Colonic mucosa (tissue), 4 donors: ENCODE measurements at places on chromosomes 11 and 22.

DNA sequence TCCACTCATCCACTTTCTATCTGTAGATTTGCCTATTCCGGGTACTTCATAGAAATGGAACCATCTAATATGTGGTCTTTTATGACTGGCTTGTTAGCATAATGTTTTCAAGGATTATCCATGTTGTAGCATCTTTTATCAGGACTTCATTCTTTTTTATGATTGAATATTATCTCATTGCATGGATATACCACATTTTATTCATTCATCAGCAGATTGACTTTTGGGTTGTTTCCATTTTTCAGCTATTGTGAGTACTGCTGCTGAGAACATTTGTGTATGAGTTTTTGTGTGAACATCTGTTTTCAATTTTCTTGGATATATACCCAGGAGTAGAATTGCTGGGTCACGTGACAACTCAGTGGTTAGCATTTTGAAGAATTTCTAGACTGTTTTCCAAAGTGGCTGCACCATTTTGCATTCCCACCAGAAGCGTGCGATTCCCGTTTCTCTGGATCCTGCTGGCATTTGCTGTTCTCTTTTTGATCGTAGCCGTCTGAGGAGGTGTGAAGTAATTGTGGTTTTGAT, 8.9 kb downstream of the DERL3 start:
- no peak for DNase-seq

DNA sequence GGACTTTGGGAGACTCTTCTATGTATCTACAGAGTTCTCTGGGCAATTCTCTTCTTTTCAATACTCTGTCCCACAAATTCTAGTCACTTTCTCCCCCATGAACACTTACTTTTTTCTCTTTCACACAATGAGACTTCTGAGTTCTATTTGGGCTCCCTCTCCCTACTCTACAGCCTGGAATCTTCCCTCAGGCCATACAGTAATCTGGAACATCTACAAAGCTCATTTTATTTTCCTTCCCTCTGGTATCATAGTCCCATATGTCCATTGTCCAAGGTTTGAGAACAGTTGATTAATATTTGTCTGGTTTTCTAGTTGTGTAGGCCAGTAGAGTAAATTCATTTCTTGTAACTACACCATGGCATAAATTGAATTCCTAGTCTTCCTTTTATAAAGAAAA, 544.6 kb upstream of the RAG2 start:
- no peak for DNase-seq

GRCh38 chr22:26542831-26543230, 30.6 kb upstream of the TFIP11 start:
- no peak for DNase-seq

GRCh38 chr22:45966895-45967365, 10.0 kb downstream of the WNT7B start:
- DNase-seq: no peak

- DNase-seq: no peak
These were observed 397 bp downstream of the OR52N2 start for GRCh38 chr11:5809122-5809519.

GRCh38 chr11:14253421-14253820, 105.6 kb downstream of the RRAS2 start:
- no peak for DNase-seq
